ENCODE measurements at places on chromosomes 5 and 9. TPM values are rescaled to one million over a fixed set of nuclear protein-coding genes. Genes with fewer than 3 reads are reported as not detected.

FBP1 gene
- total RNA-seq: 0.99 TPM

ARID3C gene
- 0.34 TPM for total RNA-seq

NLN gene
- total RNA-seq: 17.0 TPM

DNA sequence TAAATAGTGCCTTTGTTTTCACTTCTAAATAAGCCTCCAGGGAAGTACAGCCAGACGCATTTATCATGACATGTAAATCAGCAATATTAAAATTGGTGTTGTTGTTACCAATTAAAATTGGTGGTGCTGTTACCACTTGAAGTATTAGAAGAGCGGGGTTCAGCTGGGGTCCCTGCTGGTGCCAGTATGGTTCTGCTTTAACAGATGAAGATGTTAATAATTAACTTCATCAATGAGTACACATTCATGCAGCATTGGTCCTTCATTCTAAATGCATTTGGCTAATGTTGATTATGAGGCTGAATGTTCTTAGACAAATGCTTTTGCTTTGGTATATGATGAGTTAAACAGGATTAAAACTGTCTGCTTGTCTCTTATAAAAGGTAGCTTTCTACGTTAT, 67.6 kb upstream of the TMC1 start:
- no peak for DNase-seq

DNA sequence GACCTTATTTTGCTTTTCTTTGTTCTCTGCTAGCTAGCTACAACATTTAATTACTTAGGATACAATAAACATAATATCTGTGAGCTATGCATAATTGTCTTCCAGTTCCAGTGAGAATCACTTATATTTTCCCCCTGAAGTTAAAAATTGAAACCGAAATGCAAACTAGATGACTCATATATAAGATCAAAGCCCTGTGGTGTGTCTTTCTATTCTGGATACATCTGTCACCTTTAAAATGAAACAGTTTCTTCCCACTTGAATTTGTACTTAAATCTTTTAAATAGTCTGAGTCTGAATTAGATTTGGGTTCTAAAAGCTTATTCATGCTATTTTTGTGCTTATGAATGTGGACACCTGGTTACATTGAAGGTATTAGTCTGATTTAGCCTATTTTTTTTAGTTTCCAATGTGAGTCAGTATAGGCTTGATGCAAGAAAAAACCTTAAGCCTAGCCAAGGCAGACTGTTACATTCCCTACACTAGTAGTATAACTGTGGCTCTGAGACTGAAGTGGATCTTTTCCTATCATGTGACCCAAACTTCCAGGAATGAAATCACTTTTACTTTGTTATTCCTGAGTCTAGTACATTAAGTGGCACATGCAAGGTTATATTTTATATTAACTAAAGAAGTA, 703.5 kb upstream of the RGMB start:
- DNase-seq: no peak

- DNase-seq: no peak
Observed at GRCh38 chr5:61277190-61277589, 54.9 kb upstream of the ZSWIM6 start.

GRCh38 chr5:64654561-64654938, 35.8 kb upstream of the SHISAL2B start:
- DNase-seq: no peak

DNA sequence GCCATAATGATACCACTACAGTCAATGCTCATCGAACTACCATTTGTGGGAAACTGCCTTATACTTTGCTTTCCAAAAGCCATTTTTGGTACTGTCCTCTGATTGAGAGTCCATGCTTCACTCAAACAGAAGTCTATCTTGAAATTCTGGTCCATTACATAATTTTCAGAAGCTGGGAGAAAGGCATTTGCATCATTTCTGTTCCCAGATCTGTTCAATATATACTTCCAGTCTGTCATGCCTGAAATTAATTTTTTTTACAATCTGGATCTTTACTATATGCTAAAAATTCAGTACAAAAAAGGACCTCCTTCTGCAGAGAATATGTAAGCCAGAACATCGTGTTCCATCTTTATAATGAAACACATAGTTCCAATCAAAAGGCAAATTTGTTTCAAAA, 528.9 kb upstream of the MEF2C start:
- no peak for DNase-seq

DNA sequence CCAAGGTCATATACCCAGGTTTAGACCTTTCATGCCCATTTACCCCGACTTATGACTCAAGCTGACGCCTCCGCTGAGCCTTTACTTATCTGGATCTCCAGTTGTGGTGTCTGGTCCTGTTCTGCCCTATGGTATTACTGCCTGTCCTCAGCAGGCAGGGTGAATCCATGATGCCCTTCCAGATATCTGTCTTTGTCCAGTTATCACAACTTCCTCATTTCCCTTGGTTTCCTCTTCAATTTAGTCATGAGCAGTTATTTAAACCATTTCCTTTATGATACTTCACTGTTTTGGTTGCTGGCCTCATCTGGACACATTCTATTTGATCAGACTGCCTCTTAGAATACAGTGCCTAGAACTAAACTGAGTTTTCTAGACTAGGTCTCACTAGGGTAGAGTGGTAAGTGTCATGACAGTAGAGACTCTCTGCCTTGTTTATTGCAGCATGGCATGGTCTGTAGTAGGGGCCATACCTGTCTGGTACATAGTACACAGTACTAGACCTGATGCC, 93.3 kb downstream of the MELK start:
- DNase-seq: no peak

All from lower leg skin (tissue), 4 donors.